ENCODE measurements at places on chromosomes 7 and 10. TPM values are rescaled to one million over a fixed set of nuclear protein-coding genes. Genes with fewer than 3 reads are reported as not detected.

DNA sequence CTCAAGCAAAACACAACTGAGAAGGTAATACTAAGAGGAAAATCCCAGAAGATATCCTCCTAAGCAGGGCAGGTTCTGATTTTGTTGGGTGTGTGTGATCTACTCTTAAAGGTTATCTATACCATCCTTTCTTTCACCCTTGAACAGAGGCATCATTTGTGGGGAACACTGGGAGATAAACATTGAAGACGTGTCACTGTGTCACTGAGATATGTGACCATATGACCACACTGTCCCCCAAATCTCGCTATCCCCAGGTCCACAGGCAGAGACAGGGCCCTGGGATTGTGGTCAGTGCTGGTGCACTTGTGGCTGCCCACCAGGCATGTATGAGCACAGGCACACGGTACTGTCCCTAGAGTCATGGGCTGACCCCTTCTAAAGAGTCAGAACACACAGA lies 30.0 kb downstream of the TECTB start:
- no peak for DNase-seq

DNA sequence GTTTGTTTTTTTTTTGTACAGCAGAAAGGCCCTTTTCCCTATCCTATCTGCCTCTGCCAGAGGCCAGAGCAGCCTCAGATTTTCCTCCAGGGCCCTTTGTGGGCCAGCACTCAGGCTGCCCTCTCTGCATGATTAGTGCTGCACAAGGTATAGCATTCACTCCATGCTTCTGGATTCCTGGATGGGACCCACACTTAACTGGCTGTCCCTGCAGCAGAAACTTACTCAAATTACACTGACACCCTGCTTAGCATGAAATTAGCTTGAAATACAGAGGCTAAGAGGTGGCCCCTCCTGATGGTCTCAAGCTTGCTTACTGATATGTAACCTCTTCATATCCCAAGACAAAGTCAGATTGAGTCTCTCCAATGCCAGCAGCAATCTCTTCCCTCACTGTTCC lies 239.3 kb downstream of the SORCS1 start:
- no peak for DNase-seq

DNA sequence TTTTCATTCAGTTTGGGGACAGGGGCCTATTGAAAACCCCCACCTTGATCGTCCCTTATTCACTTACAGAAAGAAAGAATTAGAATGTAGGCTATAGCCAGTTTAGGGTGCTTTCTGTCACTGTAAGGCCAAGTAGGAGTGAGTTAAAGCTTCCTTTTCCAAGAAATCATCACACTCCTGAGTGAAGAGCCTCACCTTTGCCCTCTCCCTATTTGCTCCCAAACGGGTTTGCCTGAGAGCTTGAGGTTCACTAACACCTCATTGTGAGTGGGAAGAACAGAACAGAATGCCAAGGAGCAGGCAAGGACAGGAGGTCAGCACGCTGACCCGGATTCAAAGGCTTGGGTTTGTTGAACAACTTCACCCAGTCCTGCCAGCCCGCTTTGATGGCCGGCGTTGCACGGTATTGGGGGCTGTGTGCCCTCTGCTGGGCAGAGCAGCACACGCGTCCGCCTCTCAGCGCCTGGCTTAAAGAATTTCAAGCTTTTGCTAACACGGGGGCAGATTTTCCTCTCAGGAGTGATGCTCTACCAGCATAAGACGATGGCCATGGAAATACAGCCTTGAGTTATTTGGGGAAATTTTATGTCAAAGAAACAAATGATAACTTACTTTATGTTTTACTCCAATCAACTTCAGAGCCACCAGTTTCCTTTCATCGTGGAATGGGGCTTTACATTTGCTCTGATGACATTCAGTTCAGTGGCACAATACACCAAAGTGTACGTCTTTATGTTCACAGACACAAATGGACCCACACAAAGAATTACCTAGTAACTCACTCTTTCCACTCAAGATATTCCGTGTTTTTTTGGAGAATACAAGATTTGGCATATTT lies 470.0 kb downstream of the SUGCT start:
- DNase-seq: no peak

- DNase-seq: no peak
Observed at GRCh38 chr7:33495207-33495606, 365.8 kb downstream of the BBS9 start.

GRCh38 chr7:153084278-153084677 lies 324.7 kb downstream of the ACTR3B start:
- no peak for DNase-seq

The LRGUK gene
- total RNA-seq: 0.10 TPM

DNA sequence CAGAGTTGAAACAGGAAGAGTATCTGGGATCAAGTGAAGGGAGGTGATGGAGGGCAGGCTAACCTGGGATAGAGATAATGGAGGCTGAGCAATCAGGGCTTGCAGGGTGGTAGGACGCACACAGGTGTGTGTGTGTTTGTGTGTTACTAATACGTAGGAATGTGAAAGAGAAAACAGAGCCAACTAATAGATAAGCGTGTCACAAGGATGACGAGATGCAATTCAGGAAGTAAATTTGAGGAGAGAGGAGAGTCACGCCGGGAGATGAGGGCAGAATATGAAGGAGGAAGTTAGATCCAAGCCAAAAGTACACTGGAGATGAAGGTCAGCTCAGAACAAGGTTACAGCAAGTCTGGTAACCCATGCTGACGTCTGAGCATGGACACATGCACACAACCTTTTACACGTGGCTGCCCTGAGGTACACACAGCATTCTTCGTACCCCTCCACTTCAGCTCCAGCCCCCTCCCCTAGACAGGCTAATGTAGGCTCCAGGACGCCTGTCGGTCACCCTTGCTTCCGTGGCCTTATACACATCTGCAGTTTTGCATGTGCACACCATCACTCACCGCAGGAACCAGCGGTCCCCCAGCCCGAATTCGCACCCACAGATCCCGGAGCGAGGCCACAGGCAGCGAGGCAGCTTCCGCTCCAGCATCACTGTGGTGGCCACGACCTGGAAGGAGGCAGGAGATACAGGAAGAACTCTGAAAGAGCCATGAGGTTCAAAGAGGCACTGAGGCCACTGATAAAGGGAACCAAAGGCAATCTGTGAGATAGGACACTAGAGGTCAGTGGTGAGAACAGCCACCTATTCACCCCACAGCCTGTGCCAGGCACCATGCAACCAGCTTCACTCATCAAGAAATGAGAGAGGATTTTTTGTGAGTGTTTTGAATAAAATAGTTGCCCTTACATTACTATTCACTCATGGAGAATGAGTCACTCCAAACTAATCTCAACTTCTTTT lies 23.7 kb upstream of the TRPV6 start:
- DNase-seq: no peak

The PRPS1L1 gene
- total RNA-seq: not detected
